ENCODE measurements at places on chromosomes 16 and 17.

DNA sequence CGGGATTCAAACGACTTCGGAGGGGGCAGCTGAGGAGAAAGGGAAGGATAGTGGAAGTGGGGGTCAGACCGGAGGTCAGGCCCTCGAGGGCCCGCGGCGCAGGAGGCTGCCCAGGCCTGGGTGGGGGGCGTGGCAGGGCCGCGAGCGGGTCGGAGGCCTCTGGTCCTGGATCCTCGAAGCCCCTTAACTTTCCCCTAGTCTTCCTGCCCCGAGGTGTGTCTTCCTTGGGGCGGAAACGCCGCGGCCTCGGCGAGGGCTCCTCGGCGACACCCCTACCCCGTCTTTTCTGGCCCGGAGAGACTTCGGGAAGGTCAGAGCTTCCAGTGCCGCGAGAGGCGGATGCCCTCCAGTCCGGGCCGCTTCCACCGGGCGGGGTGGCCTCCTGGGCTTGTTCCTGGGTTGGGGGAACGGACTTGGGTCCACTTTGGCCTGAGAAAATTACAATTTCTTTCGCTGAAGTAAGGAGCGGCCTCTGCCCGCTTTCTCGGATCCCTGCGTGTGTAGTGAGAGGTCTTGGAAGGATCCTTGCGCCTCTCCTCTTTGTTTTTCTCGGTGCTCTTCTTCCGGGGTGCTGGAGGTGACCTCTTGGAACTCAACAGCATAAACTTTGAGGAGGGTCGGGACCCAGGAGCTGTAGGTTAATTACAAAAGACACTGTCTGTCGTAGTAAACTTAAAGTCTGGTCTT is 491 bp downstream of the IST1 start:
- DNase-seq: peak; percentile 59

- DNase-seq: peak; percentile 99
Measured at GRCh38 chr16:51431517-51432241, 280.6 kb upstream of the SALL1 start.

GRCh38 chr16:8537691-8538342 is 52.5 kb downstream of the TMEM114 start:
- no peak for DNase-seq

- no peak for DNase-seq
Measured at GRCh38 chr17:15031975-15032374, 233.2 kb downstream of the PMP22 start.

DNA sequence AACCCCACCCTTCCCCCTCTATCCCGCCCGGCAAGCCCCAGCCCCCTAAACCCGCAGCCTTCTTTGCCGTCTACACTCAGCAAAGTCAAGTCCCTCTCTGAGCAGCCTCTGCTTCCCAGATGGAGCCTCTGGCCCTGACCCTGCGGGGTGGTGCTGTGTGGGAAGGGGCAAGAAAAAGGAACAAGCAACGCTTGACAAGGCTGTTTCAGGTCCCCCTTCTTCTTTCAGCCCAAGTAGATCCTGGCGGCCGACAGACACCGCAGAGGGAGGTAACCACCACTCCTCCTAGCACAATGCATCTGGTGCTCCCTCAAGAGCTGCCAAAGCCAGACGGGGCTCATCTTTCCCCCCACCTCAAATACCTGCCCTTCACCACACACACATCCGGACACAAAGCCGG is 178.3 kb downstream of the ENGASE start:
- DNase-seq: no peak

GRCh38 chr16:8098947-8099512 is 491.3 kb downstream of the TMEM114 start:
- no peak for DNase-seq

DNA sequence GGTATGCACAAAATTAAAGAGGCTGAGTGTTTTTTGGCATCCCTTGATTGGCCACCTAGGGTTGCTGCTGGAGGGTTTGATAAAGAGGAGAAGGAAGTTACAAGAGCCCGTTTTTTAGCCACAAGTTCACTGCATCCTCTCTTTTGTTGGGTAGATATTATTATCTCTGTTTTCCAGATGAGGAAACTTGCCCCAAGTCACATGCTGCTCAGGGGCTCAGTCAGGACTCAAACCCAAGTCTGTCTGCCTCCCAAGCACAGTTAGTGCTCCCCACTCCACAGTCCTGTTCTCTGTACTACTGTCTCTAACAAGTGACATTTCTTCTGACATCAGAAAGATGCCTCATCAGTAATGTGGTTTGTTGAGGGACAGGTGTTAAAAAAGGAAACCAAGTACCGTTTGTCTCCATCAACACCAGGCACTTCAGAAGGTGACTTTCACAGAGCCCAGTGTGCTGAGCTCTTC is 1.4 kb downstream of the NT5M start:
- no peak for DNase-seq
